ENCODE measurements at places on chromosomes 1 and 21.

- DNase-seq, result no peak
Measured at GRCh38 chr1:6314503-6314902, 53.6 kb upstream of the GPR153 start.

- peak; percentile 61 for DNase-seq
Measured at GRCh38 chr1:202656951-202657646, 53.2 kb downstream of the SYT2 start.

DNA sequence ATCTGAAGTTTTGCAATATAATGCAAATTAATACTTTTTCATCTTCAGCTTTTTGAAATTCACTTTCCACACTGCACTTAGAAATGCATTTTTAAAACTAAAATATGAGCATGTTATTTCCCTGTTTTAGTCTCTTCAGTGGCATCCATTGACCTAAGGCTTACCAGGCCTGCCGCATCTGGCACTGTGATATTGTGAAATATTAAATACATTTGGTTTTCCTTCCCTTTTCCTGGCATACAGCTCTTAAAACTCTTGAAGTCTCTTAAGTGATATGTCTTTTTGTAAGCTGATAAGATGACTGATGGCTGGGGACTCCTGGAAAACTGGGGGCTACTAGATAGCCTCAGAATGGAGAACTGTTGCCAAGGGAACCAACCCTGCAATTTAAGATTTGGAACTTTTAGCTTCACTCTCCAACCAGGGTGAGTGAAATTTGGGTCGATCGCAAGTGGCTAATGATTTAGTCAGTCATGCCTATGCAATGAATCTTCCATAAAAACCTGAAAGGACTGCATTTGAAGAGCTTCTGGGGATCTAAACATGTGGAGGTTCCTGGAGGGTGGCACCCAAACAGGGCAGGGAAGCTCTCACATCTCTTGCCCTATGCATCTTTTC is 75.5 kb upstream of the PDC start:
- no peak for DNase-seq

DNA sequence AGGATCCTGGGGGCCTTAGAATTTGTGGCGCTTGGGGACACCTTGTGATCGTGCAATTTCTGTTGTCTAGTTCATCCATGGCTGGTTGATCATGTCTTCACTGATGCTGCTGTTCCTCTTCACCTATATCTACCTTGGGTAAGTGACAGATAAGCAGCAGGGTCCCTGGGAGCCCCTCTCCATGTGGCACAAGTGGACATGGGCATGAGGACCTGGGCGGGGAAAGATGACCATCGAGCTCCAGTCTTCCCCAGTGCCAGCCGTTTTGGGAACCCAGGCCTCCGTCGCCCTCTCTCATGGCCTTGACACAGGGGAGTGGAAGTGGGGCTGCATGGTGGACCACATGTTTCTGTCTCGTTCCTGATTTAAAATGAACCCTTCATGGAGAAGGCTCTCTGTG is 17.6 kb downstream of the PSEN2 start:
- DNase-seq, result no peak

GRCh38 chr1:33805988-33806387 is 57.9 kb upstream of the HMGB4 start:
- no peak for DNase-seq

DNA sequence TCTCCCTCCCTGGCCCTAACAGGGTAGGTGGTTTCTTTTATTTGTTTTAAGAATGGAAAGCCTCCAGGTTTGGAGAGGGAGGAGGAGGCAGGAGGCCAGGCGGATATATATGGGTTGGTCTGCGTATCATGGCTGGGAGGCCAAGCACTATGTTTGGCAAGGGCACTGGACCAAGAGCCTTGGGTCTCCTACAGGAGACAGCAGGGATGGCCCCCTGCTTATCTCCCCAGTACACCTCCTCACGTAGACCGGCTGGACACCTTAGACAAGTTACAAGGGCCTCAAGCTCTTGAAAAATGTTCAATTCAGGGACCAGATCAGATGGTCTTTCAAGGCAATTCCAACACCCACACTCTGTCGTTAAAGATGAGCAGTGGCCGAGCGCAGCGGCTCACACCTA is 10.9 kb downstream of the SLC41A1 start:
- no peak for DNase-seq

GRCh38 chr21:34647555-34647954 is 21.2 kb upstream of the CLIC6 start:
- no peak for DNase-seq

DNA sequence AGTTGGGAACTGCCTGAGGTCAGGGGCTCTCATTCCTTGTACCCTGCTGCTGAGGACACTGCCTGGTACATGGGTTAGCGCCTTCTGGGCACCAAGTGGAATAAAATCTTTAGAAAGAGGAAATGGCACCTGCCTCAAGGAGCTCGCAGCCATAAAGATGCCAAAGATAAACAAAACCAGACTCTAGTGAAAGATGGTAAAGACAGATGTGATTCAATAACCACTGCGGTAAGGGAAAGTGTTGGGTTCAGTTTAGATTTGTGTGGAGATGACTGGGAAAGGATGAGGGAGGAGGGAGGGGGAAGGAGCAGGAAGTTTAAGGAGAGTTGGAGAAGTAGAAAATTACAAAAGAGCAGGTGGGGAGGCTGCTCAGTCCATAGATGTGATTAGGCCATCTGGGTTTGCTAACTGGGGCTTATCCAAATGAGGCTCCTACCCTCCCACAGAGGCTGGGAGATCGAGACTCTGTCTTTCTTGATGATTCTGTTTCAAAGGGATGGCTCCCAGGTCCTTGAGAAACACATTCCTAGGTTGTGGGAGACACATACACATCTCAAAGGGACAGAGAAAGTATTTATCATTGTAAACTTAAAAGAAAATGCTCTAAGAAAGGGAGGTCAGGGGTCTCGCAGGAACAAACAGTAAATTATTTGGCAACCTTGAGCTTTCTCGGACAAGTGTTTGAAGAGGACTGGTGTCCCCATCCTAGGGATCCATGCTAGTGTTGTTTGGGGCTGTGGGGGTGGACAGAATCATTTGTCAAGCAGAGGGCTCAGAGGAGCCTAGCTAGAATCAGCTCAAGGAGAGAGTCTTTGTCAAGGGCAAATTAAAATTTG is 65.7 kb upstream of the MORC3 start:
- DNase-seq, result no peak

- no peak for DNase-seq
Measured at GRCh38 chr1:241589521-241589920, 50.6 kb downstream of the CHML start.

- DNase-seq, result peak; percentile 91
Measured at GRCh38 chr1:27603681-27604578, at the start of gene AHDC1. Gene AHDC1 (minus strand): TSS chr1:27604144. CDS start chr1:27552115, 52,029 bp downstream.

DNA sequence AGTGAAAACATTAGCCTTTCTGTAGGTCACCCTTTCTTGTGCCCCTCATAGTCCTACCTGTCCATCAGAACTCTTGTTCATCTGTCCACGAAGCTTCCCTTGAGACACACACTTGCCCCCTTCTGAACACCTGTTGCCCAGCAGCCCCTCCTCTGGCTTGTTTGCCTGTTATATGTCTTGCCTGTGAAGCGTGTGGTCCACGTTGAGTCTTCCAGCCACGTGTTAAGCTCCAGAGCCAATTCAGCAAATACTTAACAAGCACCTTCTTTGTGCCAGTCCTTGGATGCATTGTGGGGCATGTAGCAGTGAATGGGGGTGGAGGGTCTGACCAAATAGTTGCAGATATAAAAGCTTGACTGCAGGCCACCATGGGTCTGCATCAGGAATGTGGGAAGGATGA is 66.6 kb downstream of the MAN1C1 start:
- no peak for DNase-seq

DNA sequence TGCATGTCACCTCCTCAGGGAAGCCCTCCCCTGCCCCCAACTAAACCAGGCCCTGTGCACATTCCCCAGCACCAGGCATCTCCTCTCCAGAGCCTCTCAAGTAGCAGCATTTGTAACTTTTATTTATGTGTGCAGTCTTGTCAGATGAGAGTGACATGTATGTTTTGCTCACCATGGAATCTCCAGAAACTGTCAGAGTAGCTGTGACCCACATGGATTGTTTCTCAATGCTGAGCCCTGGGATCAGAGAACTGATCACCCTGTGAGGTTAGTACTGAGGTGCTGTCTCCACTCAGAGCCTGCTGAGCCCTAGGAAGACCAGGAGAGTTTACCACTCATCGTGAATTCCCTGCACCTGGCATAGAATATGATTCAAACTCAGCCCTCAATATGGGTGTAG is 190.9 kb upstream of the EDN2 start:
- no peak for DNase-seq

DNA sequence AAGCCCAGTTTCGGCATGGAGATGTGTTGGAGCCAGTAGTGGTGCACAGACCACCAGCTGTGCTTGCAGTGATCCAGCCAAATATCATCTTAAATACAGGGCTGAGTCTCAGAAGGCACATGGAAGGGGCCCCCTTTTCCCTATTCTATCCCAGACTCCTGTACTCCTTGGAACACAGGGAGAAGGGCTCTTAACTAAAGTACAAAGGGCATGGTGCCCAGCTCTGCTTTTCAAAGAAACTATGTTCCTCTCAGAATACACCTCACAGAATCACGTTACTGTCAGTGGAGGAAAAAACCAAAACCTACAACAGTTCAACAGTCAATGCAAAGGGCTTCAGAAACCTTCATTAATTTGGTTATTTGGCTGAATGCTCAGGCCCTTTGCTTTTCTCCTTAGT is 180.6 kb upstream of the C1orf105 start:
- no peak for DNase-seq

DNA sequence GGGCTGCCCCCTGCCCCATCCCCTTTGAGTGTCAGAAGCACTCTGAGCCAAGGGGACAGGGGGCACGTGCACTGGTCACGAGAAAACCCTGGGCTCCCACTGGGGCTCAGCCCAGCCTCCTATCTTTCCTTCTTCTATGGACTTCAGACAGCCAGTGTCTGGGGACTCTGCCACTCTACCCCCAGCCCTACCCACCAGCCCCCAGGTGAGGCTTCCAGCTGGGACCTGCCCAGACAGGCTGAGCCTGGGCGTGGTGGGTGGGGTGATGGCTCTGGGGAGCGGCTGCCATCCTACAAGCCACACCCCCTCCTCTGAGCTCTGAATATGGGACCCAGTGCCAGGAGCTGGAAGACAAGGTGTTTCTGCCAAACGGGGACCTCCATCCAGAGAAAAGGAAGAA is 8.0 kb upstream of the SFN start:
- peak; percentile 80 for DNase-seq

DNA sequence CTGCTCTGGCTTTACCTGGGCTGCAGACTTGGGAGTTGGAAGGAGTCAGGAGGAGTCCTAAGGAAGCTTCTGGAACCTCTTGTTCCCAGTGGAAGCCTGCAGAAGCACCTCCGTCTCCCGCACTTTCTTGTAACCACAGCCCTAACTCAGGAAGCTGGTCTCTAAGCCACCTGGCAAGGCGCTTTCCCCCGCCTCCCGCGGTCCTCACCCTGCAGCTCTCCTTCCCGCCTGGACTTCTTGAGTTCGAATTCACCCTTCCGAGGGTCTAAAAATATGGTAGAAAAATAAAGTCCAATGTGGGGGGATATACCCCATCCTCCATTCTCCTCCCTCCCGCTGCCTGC is 15.1 kb downstream of the PAX7 start:
- no peak for DNase-seq

GRCh38 chr1:235858766-235859165 is 7.9 kb downstream of the LYST start:
- DNase-seq, result no peak

DNA sequence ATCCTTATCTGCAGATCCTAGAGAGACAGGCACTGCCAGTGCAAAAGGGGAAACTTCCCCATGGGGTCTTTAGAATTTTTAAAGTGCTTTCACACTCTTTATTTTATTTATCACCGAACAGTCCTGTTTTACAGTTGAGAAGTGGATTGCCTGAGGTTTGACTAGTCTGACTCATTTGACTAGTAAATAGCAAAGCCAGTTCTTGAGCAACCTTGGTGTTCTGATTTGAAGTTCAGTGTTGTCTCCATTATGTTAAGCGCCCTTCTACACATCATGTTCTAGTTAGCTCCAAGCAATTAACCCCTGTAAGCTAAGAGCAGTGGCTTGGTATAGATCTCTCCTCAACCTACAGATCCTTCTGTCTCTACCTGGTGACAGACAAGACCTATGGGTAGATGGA is 262.9 kb downstream of the CACNA1E start:
- DNase-seq, result no peak

DNA sequence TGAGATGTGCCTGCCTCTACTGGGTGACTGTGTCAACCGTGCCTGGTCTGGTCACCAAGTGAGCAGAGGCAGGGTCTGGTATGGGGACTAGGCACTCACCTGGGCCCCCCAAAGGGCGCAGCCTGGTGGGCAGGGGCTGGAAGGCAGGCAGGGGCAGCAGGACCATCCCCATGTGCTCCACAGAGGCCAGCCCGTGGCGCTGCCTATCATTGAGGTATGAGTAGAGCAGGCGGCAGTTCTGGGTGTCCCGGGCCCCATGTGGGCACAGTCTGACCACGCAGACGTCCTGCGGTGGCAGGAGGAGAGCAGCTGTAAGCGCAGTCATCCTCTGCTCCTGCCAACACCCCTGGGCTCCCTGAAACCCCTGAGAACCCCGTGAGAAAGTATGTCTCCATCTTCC is 23.7 kb downstream of the SPOCD1 start:
- no peak for DNase-seq

- DNase-seq, result no peak
Measured at GRCh38 chr21:14657241-14658008, 111.3 kb upstream of the SAMSN1 start.

DNA sequence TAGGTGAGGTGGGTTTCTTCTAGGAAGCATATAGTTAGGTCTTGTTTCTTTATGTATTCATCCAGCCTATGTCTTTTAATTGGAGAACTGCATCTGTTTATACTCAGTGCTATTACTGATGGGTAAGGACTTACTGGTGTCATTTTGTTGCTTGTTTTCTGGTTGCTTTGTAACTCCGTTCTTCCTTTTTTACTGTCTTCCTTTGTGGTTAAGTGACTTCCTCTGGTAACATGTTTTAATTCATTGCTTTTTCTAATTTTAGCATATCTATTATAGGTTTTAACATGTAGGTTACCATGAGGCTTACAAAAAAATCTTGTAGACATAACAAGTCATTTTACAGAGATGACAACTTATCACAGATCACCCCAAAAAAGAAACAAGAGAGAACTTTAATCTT is 160.8 kb downstream of the VAV3 start:
- no peak for DNase-seq

DNA sequence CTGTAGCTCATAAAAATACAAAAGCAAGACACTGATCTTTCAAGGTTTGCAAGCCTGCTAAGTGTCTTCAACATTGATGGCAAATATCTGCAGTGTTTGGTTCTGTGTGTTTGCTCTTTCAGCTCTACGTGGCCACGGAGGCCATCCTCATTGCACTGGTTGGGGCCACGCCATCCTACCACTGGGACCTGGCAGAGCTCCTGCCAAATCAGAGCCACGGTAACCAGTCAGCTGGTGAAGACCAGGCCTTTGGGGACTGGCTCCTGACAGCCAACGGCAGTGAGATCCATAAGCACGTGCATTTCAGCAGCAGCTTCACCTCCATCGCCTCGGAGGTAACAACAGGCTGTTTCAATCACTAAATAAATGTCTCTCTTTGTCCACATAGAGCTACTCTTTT is 15.6 kb downstream of the SLC22A15 start:
- DNase-seq, result no peak

GRCh38 chr1:179003512-179004066 is 22.1 kb upstream of the FAM20B start:
- no peak for DNase-seq

All from RWPE1 (cell line).